Activated CD8-positive, alpha-beta memory T cell treated with anti-CD3 and anti-CD28 coated beads for 48 hours (primary cell): ENCODE measurements at places on chromosomes 3 and 15.

GRCh38 chr15:89136818-89137772 is 48.8 kb downstream of the ABHD2 start:
- DNase-seq: no peak

GRCh38 chr3:169383770-169384169 is 279.7 kb downstream of the MECOM start:
- DNase-seq: no peak

DNA sequence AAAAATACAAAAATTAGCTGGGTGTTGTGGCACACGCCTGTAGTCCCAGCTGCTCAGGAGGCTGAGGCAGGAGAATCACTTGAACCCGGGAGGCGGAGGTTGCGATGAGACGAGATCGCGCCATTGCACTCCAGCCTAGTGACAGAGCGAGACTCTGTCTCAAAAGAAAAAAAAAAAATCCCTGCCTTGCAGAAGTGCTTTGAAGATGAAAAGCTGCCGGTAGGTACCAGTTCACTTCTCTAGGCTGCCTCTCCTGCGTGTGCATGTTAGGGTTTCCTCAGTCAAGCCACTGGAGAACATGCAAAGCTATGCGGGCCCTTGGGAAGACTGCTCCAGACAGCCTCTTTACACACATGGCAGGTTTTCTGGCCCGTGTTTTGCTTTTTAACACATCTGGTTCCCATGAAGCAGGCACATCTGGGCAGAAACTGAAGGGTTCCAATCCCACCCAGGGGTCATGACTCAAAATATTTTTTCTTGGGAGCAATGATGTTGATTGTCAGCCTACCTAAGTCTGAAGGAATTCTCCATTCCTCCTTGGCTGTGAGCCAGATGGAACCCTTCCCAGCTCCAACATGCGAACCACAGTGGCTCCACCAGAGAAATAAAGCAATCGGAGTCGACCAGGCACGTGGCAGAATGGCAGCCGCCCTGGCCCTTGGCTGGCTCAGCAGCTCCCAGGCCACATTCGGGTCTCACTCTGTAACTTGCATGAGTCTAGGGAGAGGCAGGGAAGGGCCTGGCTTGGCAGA is 29.6 kb downstream of the MGLL start:
- no peak for DNase-seq

- DNase-seq: no peak
These were observed 29.5 kb downstream of the LINS1 start for GRCh38 chr15:100572362-100572983.

GRCh38 chr3:44568561-44568960 is 13.6 kb downstream of the ZKSCAN7 start:
- no peak for DNase-seq

DNA sequence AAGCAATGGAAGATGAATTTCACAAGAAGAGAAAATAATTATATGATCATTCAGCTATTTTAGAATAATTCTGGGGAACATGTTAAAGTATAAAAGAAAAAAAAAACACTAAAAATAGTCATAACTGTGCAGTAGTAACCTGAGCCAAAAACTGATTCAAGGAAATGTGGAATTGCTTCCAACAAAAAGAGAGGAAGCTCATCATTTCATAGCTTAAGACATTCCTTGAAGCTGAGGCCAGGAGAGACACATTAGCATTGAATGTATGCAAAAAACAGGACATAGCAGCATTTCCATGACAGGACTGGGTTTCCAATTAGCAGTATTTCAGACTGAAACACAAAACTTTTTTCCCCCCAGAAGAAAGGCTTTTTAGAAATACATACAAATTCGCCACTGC is 27.7 kb upstream of the LRRN1 start:
- DNase-seq: no peak

- DNase-seq: no peak
These were observed 202.9 kb downstream of the VPS13C start for GRCh38 chr15:61857169-61857829.

DNA sequence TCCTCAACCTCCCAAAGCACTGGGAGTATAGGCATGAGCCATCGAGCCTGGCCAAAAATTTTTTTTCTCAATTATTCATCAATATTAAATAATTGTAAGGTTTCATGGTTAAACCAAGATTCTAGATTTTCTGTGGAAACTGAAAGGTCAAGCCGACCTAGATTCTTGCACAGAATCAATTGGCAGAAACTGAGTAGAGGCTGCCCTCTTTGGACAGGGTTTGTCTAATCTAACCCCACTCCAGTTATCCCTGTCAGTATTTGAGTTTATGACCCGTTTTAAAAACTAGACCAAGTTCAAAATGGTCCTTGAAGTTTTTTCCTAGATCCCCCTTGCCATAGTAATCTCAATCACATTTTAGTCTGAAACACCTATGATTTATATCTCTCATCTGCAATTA is 8.6 kb upstream of the ADAM10 start:
- no peak for DNase-seq

DNA sequence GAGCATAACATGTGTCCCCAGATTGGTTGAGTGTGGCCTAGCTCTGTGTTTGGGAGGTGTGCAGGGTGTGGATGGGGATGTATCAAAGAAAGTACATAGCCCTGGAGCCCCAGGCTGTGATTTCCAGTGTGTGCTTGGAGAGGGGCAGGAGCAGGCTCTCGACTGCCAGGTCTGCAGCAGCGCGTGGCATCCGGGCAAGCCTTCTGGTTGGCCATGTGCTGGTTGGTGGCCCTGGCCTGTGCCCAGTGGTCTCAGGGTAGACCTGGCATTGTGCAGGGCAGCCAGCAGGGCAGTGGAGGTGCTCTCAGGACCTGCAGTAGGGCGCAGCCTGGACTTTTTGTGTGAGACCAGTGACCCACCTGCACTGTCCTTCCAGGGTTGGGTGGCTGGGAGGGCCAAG is 231.5 kb downstream of the UBE3A start:
- no peak for DNase-seq

DNA sequence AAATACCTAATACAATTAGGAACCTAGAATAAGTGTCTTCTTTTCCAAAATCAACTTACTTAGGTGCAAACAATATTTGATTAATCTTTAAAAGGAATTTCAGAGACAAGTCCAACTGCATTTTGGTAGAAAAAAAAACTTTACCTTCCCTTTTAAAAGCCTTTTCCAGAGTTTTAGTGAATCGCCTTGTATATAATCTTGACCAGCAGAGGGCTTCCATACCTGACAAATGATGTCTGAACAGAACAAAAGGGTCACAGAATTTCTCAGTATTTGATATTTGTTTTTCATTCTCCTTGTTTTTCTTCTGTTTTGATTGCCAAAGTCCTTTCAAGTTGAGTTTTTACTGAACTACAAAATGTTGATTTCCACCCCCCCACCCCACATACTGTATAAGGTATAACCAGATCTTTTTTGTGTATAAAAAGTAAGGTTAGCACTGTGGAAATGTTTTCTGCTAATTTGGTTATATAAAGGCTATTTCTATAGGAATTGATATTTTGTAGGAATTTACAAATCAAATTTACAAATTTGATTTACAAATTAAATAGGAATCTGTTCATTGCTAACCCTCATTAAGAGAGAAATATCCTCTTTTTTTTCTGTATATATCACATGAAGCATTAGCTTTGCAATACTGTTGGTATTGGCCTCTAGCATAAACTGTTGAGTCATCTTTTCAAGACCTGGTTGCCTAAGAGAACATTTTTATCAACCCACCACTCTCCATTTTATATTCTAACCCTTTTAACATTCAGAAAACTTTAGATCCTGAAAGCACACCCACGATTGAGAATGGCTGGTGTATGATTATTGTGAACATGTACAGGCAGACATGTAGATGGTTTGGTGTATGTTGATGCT is 464.1 kb upstream of the RARB start:
- no peak for DNase-seq

DNA sequence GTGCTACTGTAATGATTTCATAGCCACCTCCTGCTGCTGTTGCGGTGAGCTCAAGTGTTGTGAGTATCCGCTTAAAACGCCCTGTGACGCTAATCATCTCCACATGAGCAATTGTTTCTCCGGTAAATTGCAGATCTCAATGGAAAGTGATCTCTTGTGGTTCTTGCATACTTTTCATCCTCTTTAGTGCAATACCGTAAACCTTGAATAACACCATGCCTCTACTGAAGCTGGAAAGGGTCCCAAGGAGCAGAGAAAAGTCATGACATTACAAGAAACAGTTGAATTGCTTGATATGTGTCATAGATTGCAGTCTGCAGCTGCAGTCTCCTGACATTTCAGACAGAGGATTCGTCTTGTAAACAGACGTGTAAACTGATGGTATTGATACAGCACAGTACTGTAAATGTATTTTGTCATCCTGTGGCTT is 6.0 kb upstream of the CEMIP start:
- no peak for DNase-seq

DNA sequence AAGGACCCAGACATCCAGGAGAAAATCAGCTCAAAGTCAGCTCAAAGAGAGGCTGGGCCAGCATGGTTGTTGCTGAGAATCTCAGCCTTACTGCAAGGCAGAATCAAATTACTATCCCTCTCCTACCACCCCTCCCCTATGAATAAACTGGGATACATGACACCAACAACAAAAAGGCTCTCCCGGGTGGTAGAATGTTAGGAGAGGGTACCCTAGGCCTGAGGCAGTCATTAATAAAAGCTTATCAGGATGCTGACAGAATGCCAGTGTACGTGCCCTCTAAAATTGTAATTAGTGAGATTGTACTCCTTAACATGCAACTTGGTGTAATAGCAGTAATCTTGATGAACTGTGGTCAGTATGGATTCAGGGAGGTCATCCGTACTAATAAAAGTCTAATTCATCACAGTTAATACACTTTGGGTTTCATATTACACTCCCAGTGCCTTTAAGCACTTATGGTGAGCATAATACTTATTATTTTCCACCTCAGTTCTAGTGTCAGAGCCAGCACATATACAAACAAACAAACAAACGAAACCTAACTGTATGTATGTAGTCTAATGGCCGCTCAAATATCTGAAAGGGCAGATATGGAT is 76.5 kb downstream of the B3GALNT1 start:
- no peak for DNase-seq

DNA sequence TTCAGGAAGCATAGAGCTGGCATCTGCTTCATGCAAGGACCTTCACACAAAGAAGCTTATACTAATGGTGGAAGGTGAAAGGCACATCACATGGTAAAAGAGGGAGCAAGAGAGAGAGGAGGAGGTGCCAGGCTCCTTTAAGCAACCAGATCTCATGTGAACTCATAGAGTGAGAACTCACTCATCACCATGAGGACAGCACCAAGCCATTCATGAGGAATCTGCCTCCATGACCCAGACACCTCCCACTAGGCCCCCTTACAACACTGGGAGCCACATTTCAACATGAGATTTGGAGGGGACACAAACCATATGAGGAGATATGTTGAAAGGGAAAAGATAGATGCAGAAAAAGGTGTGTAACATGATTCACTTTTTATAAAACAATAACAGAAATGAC is 48.4 kb upstream of the TLE3 start:
- DNase-seq: no peak

- no peak for DNase-seq
These were observed 8.4 kb downstream of the MORC1 start for GRCh38 chr3:109109574-109109973.

- DNase-seq: peak; percentile 1
These were observed 240.7 kb downstream of the SHOX2 start for GRCh38 chr3:157865352-157866000.

DNA sequence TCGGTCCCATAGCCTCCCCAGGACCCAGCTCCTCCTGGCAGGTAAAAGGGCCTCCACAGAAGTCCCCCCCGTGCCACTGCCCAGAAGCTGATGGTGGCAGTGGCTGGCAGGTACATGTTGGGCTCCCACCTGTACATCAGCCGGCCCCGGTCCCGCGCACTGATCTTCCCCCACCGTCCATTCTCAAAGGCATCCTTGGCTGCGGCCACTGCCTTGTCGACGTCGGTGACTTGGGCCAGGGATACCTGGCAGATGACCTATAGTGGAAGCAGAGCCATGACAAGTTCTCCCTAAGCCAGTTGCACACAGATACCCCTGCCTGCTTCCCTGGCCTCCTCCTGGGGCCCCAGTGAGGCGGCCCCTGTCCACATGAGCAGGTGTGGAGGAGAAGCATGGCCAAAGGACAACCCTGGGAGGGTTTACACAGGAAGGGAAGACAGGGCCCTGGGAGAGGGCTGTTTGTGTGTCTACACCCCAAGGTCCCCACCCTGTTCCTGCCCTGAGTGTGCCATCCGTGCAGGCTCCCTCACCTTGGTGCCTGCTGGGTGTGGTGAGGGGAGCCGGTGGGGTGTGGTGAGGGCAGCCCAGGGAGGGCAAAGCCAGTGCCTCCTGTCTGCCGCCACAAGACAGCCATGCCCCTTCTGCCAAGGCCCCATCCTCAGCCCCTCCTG is 44.8 kb downstream of the ALDH1L1 start:
- DNase-seq: no peak

DNA sequence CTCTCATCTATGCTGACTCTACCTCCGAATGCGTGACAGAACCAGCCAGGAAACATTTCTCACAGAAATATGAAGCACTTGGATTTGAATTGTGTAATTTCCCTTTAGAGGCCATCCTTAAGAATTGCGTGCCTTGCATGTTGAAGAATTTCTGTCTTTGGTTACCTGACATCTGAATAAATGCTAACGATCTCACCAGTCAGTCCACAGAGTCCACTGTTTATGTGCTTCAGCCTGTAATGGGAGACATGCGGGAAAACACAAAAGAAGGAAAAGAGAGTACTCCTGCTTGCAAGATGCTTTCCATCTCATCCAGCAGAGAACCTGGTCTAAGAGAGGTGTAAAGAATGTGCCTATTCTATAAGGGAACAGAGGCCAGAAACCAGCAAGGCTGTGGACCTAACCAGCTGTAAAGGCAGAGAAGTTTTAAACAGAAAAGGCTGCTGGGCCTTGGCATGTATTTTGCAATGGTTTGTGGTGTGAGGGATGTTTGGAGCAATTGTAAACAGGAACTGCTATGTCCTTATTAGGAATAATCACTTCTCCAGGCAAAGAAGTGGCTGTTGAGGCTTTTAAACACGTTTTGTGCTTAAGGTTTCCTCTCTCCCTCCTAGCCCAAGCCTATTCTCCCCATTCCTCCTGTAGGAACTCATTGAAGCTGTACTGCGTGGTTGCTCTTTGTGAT is 36.4 kb upstream of the BOC start:
- DNase-seq: no peak

DNA sequence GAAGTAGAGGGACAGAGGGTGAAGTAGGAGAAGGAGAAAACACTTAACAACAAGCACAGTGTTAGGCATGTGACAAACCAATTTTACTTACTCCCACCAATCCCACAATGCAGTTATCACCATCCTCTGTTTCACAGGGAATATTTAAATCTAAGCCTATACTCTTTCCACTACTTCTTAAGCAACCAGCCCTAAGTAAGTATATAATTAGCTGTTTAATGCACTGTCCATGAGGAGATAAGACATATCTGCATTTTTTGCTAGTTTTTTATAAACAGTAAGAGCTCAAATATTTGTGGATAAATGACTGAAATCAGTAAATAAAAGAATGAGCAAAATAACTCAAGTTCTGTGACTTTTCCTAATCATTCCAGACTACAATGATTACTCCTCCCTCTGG is 62.7 kb downstream of the GSK3B start:
- no peak for DNase-seq

GRCh38 chr15:64731012-64731804 is 44.2 kb downstream of the RBPMS2 start:
- DNase-seq: peak; percentile 89

GRCh38 chr15:74809956-74810355 is 2.7 kb upstream of the LMAN1L start:
- no peak for DNase-seq
